CD4-positive, alpha-beta T cell treated with Interleukin-15 for 1 hour (primary cell): ENCODE measurements at places on chromosomes 5 and 9.

DNA sequence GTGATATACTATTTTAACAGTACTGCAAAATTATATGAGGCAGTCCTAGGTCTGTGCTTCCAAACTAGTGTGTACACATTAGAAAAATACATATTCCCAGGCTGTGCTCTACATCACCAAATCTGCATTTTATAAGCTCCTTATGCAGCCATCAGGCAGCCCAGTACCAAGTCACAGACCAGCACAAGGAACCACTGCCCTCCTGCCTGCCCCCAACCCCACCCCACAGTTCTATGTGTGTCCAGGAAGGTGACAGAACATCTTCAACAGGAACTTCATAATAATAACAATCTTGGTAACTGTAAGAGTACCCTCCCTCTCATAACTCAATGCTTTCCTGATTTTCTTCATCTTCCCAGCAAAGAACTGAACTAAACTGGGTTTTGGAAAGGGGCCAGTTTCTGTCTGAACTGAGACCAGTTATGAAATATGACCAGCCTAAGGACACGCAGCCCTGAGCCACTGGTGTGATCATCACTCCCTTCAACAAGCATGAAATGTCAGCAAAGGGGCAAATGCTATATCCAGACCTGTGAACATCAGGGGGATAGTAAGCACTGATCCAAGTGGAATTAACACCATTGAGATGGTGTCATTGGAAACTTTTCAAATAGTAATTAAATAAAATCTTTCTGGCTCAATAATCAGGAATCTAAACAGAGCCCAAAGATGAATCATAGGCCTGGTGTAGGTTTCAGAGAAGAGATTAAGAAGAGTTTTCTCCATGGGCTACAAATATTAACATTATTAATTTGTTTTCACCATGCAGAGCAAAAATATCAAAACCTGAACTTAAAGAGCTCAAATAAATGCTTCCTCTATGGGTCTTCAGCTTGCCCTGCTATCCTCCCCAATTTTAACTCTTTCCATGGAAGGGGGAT, 82.1 kb downstream of the DPYSL3 start:
- DNase-seq: no peak

DNA sequence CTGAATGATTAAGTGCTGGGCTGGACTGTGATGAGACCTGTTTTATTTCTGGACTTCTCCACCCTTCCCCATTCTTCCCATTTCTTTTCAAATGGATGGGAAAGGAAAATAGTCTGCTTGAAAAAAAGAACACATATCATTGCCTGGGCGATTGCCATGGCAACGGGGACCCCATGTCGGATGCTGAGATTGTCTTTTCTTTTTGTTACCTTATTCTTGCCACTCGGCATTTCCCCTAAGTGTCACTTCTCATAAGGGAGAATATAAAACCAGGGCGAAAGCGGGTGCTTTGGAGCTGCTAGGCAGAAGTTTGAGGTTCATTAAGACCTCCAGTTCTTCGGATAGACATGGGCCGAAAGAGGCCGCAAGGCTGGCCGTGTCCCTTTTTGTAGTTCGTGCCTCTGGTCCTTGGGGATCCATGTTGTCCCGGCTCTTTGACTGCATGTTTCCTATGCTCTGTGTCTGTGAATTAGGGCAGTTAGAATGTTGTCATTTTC, 763 bp downstream of the FGD3 start:
- DNase-seq: no peak

DNA sequence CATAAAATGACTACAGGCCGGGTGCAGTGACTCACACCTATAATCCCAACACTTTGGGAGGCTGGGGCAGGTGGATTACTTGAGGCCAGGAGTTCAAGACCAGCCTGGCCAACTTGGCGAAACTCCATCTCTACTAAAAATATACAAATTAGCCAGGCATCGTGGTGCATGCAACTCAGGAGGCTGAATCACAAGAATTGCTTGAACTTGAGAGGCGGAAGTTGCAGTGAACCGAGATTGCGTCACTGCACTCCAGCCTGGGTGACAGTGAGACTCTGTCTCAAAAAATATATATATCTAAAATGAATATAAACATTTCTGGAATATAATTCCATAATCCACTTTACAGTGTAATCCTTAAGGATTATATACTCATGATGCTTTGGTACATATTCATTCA, 66.5 kb downstream of the TEX10 start:
- no peak for DNase-seq

- DNase-seq: no peak
These were observed 60.7 kb downstream of the ROR2 start for GRCh38 chr9:91889161-91889911.

- DNase-seq: no peak
These were observed 12.4 kb downstream of the TMEM171 start for GRCh38 chr5:73132759-73133158.

- peak; percentile 47 for DNase-seq
These were observed 153.7 kb downstream of the MEF2C start for GRCh38 chr5:88729084-88729828.

DNA sequence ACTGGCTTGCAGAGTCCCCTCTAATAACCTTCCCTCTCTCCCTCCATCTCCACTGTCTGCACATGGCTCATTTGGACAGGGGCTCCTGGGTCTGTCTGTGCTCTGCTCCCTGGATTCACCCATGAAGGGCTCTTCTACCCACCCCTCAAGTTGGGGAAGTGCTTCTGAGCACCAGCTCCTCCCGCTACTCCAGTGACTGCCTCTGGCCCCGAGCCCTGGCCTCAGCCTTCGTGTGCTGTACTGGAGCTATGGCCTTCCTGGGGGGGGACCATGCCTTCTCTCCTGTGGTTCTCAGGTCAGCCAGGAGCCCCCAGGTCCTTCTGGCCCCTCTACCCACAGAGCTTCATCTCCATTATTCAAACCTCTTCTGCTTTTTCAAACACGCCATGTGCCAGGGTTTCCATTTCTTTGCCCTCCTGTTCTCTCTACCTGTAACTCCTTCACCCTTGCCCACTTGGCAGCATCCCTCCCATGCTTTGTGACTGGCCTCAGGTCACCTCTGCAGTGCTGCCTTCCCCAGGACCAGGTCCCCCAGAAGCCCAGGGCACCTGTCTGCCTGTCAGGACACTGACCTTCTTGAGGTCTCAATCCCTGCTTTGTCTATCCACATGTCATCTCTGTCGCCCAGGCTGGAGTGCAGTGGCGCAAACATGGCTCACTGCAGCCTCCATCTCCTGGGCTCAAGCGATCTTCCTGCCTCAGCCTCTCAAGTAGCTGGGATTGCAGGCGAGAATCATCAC, 9.5 kb downstream of the SH3PXD2B start:
- DNase-seq: no peak

GRCh38 chr9:121807069-121807822, 155.8 kb downstream of the DAB2IP start:
- DNase-seq: no peak

GRCh38 chr5:173245319-173246134, 10.5 kb upstream of the NKX2-5 start:
- no peak for DNase-seq

- no peak for DNase-seq
These were observed 362.8 kb downstream of the SEMA5A start for GRCh38 chr5:9182899-9183695.

- DNase-seq: no peak
These were observed 72.1 kb upstream of the RASA1 start for GRCh38 chr5:87195616-87196015.

GRCh38 chr9:10048994-10049393, 563.8 kb downstream of the PTPRD start:
- DNase-seq: no peak

GRCh38 chr5:79077680-79078365, 8.3 kb downstream of the BHMT2 start:
- no peak for DNase-seq

GRCh38 chr9:99118782-99119466, 14.0 kb downstream of the TGFBR1 start:
- peak; percentile 58 for DNase-seq

- no peak for DNase-seq
These were observed 2.5 kb downstream of the TGFBR1 start for GRCh38 chr9:99107421-99107820.

GRCh38 chr5:89534331-89534730, 651.3 kb upstream of the MEF2C start:
- no peak for DNase-seq

GRCh38 chr5:50967563-50968355, 301.3 kb downstream of the PARP8 start:
- no peak for DNase-seq
